Esophagus squamous epithelium (tissue), 5 donors: ENCODE measurements at places on chromosomes 12 and 14.

GRCh38 chr12:115964214-115964613, 313.3 kb downstream of the MED13L start:
- DNase-seq: no peak

DNA sequence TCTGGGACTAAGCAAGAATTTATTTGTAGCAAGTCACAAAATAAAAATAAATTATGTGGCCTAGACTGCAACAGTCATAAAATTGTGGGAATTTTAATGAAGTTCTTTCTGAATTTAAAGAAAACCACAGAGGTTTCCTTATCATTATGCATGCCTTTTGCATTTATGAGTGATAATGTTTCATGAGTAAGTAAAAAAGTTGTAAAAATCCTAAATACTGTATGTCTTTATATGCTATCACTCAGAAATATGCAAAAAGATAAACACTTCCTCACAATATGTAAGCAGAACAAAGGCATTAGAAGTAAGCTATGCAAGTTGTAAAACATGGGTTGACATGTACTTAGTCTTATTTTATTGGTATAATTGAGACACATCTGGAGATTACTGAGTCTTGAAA, 239.4 kb upstream of the PDE3A start:
- DNase-seq: no peak

DNA sequence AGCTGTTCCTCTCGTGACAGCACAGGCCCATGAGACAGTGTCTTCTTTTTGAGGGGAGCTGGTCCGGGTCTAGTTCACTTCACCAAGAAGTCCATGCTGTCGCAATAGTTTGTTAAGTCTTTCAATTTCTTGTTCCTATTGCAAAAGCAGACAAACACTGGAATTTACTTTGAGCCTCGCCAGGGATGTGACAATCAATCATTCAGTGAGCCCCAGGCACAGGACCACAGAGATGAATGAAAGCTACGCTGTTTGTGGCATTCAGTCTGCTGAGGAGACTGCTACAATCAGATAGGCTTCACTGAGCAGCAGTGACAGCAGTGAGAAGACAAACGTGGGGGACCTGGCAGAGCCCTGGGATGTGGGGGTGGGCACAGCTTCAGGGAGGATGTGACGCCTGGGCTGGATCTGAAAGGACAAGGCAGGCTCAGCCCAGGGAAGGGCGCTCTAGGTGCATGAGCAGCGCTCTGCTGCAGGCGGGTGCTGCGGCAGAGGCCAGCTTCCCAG, 35.5 kb downstream of the TCTN1 start:
- no peak for DNase-seq

DNA sequence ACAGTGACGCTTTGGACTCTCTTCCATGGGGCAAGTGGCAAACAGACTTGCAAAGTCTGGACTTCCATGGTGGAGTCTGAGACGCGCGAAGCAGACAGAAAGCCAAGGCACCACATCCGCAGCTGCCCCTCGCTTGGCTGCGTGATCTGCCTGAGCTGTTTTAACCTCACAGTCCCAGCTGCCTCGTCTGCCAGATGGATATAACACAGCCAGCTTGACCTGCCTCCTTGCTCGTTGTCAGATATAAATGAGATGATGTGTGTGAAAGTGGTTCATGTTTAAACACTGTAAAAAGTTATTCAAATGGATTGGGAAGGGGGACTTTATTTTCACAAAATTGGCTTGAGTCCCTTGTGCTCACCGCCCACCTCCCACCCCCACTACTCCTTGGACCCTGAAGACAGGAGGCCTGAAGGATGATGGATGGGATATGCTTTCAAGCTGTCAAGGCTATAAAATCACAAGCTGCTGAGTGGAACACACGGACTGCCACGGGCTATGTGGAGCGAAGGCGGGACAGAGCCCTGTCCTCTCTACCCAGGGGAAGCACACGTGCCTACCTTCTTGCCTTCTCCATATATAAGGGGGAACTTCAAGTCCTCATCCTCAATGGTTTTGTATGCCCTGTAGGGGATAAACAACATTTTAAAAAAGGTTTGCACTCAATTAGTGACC, 226.9 kb downstream of the MON2 start:
- no peak for DNase-seq

GRCh38 chr14:72532686-72533454, 361.0 kb downstream of the DPF3 start:
- DNase-seq: no peak

DNA sequence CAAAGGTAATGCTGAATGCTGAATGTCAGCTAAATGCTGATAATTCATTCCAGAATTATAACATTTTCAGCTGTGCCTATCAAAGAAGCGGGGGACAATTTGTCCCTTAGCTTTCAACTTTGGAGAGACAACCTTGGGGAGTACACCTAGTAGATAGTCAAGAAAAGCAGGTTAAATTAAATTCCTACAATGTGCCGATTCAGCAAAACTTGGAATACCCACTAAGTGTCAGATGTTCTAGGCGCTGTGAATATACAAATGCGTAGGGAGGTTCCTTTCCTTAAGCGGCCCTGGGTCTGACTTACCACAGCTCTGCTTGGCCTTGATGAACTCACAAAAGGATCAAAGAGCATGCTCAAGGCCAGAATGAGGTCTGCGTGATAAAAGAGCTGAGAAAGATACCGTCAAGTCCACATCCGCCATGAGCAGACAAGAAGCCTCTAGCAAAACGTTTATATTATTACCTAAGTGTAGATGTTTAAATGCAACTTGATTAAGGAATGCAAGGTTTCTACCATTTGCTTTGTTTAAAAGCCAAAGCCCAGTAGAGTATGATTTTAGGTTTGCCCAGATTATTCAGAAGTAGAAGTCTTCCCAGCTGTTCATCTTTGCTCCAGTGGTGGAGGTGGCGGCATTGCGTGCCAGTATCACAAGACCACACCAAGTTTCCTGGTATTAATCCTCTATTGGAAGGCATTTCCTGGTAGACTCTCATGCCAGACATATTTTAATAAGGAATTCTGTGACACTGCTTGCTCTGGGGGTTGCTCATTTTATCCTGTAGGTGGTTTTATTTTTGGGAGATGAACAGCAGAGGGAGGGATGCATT, 368.6 kb downstream of the DPF3 start:
- DNase-seq: no peak

DNA sequence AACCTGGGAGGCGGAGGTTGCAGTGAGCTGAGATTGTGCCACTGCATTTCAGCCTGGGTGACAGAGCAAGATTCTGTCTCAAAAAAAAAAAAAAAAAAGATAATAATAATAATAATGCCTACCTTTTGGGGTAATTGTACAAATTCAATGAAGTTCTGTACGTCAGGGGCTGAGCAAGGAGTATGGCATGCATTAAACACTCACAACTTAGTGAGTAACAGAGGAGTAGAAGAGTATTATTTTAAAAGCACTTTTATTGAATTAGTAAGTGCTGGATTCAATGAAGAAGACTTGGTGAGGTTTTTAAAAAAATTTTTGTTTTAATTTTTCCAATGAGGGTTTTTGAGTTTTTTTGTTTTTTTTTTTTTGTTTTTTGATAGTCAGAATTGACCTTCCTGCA, 783.6 kb upstream of the TBX3 start:
- no peak for DNase-seq

DNA sequence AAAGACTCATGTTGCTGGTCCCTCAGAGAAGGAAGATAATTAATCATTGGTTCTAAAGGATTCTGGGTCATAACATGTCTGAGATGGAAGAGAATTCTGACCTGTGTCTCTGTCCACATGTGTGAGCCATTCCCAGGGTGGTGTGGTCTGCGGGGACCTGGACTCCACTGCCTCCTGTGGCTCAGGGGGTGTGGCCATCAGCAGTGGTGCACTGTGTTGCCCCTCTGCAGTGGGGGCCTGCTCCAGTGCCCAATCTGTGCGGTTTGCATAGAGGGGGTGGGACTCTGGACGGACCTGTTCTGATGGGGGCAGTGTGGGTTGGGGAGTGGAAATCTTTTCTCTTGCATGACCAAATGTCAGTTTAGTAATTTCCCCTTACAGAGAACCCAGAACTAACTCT, 13.5 kb downstream of the KRT85 start:
- no peak for DNase-seq

DNA sequence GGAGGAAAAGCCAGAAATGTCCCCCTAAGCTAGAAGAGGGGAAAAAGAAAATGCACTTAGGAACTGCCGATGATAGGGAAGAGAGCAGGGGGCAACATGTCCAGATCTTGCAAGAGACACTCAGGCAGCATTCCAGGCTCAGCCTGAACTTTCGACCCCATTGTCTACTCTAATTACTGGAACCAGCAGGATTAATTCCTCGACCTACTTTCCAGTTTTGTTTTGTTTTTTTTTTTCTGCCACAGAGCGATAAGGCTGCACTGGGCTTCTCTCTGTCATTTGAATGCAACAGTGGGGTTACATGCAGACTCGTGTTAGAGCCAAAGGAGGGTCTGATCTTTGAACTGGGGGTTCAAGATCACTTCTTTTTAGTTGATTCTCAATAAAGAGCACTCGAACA, 68.7 kb upstream of the MED13L start:
- no peak for DNase-seq

DNA sequence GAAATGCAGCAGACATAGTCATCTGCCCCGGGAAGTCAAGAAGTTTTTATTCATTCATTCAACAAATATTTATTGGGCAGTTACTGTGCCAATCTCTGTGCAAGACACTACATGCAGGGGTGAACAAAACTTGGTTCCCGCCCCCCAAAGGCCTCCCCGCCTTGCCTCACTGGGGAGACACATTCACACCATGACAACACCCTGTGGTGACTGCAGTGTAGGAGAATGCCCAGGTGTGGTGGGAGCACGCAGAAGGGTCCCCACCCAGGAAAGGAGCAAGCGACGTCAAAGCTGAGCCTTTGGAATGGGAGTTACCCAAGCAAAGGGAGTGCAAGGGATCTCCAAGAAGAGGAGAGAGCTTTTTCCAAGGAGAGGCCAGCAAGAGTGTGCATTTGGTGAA, 1.6 kb upstream of the AQP6 start:
- no peak for DNase-seq

GRCh38 chr14:54193871-54194270, 202.9 kb upstream of the CDKN3 start:
- DNase-seq: no peak

DNA sequence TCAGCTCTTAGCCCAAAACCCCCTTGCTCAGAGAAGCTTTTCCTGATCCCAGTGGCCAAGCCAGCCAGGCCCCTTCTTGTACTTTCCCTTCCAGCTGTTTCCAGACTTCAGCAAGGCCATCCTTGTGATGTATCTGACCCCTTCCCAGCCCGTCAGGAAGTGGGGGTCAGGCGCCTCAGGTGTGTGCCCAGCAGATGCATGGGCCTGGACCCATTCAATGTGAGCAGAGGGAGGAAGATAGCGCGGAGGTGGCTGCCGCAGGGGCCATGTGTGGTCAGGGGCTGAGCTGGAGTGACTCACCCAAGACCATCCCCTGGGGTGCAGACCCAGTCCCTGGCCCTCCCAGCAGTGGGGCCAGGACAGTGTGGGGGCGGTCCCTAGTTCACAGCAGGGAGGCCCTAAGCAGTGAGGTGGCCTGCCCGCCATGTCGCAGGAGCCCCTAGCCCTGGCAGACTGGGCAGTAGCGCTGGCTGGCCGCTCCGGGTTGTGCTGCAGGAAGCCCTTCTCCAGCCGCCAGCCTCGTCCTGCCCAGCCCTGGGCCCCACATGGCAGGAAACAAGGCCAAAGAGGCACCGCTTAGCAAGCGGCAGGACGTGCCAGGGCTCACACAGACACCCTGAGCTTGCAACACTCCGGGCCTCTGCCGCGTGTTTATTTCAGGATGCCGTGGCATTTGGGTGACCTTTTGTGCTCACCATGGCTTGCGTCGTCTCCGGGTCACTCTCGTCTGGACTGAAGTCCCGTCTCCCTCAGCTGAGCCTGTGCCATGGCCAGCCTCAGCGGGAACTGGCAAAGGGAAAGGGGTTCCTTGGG, 12.0 kb downstream of the ADSS1 start:
- DNase-seq: no peak

- no peak for DNase-seq
These were observed 19.4 kb downstream of the PPP2R5C start for GRCh38 chr14:101780887-101781239.

GRCh38 chr14:96261053-96261452, 5.0 kb downstream of the BDKRB1 start:
- no peak for DNase-seq

- DNase-seq: no peak
These were observed 100.1 kb downstream of the PPP1R12A start for GRCh38 chr12:79834712-79835376.

DNA sequence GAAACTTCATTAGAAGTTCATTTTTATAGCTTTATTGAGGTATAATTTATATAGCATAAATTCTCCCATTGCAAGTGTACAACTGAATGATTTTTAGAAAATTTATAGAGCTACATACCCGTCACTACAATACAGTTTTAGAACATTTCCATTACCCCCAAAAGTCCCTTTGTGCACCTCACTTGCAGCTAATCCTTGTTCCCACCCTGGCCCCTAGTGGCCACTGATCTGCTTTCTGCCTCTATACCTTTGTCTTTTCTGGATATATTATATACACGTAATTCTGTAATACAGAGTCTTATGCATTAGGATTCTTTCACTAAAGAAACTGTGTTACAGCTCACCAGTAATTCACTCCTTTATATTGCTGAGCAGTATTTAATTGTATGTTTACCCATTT, 145.1 kb upstream of the DIO2 start:
- no peak for DNase-seq

DNA sequence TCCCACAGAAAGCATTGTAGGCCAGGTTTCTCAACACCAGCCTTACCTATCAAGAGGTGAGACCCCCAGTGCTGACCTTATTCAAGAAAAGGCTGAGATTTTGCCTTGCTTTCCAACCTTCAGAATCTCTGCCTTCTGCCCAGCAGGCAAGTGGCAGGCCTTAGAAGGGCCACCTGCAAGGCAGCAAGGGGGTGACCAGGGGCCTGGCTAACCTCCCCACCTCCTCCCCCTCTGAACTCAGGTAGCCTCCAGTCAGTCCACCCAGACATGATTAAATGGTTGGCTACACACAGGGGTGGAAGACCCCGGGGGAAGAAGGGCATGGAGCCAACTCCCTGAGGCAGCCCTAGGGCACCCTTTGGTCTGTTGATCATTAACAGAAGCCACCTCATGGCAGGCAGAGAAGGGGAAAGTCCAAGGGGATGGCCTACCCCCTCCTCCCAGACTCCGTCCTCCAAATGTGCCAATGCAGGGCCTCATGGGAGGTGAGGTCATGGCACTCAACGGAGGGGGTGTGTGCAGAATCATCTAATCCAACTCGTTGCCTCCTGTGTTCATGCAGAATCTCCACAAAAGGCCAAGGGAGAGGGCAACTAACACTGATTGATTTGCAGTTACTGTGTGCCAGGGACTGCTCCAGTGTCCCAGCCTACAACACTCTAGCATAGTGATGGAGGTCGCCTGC, 8.5 kb downstream of the ZFP36L1 start:
- no peak for DNase-seq

DNA sequence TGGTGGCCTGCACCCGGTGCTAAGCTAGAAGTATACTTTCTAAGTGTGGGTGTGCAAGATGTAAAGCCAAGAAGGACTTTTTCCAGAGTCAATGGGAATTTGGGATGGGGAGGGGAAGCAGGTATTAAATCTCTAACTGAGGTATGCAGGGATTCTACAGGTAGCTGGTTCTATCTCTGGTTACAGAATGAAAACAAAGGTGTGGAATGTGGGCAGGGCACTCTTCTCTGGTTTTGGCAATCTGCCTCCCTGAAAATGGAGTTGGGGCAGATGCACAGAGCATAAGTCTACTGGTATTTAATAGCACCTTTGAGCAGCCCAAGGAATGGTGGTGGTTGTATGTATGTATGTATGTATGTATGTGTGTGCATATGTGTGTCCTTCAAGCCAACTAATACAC, 66.7 kb upstream of the PPP1R12A start:
- no peak for DNase-seq

- no peak for DNase-seq
These were observed 27.8 kb upstream of the GPR132 start for GRCh38 chr14:105093038-105093430.

- no peak for DNase-seq
These were observed 57.9 kb upstream of the NAV3 start for GRCh38 chr12:77772676-77773298.
